ENCODE measurements at places on chromosomes 1 and 21. TPM values are rescaled to one million over a fixed set of nuclear protein-coding genes. Genes with fewer than 3 reads are reported as not detected.

DNA sequence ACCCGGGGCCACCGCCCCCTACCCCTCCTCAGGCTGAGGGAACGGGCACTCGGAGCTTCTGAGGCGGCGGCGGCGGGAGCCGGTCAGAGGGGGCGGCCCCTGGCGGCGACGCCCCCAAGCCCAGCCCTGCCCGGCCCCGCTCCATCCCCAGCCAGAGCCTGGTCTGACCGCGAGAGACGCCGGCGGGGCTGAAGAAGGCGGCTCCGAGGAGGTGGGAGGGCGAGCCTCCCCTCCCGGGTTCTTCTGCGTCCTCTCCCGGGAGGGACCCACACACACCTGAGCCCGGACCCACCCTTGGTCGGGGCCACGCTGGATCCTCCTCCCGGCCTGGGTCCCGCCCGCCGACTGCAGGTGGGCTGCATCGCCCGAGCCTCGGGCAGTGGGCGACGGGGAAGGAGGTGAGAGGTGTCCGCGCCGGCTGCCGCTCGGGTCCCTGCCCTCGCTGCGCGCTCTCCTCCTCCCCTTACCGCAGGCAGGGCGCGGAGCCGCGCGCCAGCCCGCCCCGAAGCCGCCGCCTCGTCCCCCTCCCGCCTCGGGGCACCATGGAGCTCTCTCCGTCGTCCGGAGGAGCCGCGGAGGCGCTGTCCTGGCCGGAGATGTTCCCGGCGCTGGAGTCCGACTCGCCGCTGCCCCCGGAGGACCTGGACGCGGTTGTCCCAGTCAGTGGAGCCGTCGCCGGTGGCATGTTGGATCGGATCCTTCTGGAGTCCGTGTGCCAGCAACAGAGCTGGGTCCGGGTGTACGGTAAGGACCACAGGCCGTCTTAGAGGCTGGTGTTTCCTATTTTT is at the start of gene RASAL2:
TSS of gene RASAL2 (plus strand) at position 154 of the 788 bp plus-strand sequence. CDS start at position 543, 389 bp downstream.
- no peaks in the 10 kb centered on the region for H3K36me3 ChIP-seq
- H3K4me3 ChIP-seq, result peak within 1 kb of the TSS; percentile 45
- DNase-seq, result peak; percentile 42

DNA sequence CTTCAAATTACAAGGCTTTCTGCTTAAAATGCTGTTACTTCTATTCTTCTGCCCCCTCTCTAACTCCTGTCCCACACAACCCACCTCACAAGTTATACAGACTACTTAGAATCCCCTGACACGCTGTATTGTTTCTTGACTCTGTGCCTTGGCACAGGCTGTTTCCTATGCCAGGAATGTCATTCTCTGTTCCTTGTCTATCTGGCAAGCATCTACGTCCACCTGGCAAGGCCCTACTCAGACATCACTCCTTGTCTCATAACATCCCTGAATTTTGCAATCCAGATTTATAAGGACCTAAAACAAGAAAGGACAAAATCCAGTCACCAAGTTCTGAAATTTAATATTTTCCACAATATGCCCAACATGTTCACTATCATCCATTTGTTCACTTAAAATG is 182.0 kb upstream of the CHRM3 start:
- H3K4me3 ChIP-seq, result no peak overlapping the region
- no peaks in the 10 kb centered on the region for H3K36me3 ChIP-seq
- H3K4me1 ChIP-seq, result no peaks in the 10 kb centered on the region

GRCh38 chr1:175164751-175165150 is 27.8 kb downstream of the KIAA0040 start:
- no peaks in the 10 kb centered on the region for H3K27me3 ChIP-seq
- peaks cover 50% of the 10 kb centered on the region for H3K36me3 ChIP-seq
- no peak overlapping the region for H3K4me3 ChIP-seq
- no peaks in the 10 kb centered on the region for H3K4me1 ChIP-seq
- DNase-seq, result no peak

DNA sequence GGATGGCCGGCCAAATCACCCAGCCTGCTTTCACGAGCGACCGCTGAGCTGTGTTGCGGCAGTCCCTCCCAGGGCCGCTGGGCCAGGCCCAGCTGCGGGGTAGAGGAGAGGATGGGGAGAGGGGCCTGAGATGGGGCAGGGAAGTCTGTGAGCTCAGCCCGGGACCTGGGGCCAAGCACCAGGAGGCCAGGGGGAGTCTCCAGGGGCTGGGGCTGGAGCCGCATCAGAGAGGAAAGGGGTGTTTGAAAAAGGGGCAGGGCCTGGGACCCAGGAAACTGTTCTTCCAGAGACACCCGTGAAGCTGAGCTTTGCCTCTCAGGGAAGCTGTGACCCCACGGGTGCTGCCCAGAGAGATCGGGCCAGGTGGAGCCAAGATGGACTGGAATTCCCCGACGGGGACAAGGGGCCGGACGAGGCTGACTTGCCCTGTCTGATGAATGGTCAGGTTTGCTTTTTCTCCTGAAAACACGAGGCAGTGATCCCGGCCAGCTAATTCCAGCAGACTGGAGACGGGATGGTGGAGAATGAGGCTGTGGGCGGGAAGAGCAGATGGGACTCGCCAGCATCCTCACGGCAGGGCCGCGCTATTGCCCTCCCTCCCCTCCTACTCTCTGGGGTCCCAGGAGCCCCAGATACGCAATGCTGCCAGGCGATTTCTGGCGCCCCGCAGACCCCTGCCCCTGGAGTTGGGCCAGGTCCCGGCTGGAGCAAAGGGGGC is 40.3 kb upstream of the COL18A1 start:
- no peak overlapping the region for H3K4me3 ChIP-seq
- no peaks in the 10 kb centered on the region for H3K4me1 ChIP-seq
- no peaks in the 10 kb centered on the region for H3K36me3 ChIP-seq
- H3K27me3 ChIP-seq, result peaks cover 16% of the 10 kb centered on the region
- no peak for DNase-seq
- peak overlapping the region; percentile 58 for H3K27ac ChIP-seq

DNA sequence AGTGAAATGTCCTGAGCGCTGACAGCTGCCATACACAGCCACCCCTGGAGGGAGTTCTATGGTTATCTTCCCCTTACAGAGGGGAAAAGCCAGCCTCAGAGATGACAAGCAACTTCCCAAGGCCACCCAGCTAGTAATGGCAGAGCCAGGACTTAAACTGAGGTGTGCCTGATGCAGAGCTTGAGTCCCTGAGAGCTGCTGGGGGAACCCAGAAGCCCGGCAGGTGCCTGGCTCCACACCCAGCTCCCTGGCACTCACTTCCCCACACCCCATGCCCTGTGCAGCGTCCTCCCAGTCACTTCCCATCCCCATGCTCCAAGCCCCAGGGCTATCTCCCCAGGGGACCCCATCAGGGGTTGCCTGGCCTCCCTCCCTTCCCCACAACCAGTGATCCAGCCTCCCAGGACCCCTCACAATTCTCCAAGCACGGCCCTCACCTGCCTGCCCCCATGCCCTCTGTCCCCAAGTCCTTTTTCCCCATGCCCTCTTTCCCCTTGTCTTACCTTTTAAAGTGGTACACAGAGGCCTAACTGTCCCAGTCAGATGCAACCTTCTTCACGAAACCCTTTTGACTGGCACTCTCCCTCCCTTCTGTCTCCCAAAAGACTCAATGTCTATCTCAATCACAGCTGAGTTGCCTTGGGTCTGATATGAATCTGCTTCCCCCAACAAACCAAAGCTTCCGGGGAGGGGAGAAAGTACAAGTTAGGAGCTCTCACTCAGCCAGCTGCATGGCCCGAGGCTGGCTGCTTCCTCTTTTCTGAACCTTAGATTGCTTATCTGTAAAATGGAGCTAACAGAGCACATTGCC is 39.8 kb upstream of the LRP8 start:
- DNase-seq, result peak; percentile 64
- H3K4me1 ChIP-seq, result peaks cover 10% of the 10 kb centered on the region
- H3K4me3 ChIP-seq, result peak overlapping the region; percentile 4
- H3K27ac ChIP-seq, result peak overlapping the region; percentile 61
- H3K36me3 ChIP-seq, result no peaks in the 10 kb centered on the region

DNA sequence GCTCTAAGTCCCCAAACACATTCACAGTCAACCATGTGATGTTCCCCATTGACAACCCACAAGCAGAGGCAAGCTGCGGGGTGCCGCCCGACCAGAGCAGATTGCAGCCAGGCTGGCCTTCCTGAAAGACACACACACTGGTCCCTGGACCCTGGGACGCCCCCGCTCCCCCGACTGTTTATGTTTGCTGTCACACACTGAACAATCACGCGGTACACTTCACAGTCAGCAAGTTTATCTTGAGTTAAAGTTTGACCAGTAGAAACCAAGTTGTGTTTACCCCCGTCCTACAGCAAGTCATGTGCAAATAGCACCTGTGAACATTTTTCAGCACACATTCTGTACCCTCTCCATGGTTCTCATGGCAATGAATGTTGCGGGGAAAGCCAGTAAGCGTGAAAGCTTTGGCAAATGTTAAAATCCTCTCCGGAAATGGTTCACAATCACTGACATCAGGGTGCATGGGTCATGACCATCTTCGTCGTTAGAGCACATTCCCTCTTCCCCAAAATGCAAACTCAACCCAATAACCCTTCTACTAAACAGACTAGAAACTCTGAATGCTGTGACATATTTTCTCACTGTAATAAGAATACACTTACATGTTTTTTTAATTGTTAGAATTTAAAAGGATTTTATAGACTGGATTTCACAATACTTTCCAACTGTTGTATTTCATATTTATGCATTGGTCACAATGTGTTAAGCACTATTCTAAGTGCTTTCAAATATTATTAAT is 33.3 kb upstream of the IRF2BP2 start:
- no peak for DNase-seq
- H3K4me1 ChIP-seq, result no peaks in the 10 kb centered on the region
- H3K4me3 ChIP-seq, result no peak overlapping the region
- H3K27me3 ChIP-seq, result no peaks in the 10 kb centered on the region
- H3K36me3 ChIP-seq, result no peaks in the 10 kb centered on the region

GRCh38 chr1:248696261-248696660 is 6.3 kb downstream of the OR14I1 start:
- H3K4me1 ChIP-seq, result no peaks in the 10 kb centered on the region
- DNase-seq, result no peak
- no peak overlapping the region for H3K27ac ChIP-seq
- H3K27me3 ChIP-seq, result no peaks in the 10 kb centered on the region
- H3K4me3 ChIP-seq, result no peak overlapping the region

DNA sequence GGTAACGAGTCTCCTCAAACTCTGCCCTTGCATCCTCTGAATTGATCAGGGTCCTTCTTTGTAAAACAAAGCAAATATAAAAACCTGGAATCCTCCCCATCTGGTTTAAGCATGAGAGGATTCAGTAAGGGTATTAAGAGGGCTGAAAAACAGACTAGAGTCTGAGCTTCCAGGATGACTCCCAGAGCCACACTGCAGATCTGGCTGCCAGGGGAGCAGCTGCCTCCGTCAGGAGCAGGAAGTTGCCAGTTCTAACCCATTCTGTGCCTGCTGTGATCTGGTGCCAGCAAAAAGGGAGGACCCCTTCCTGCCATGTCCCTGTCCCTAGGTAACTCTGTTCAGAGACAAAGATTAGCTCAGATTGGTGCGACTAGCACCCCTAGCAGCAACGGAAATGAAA is 27.5 kb downstream of the SERTAD4 start:
- DNase-seq, result no peak
- H3K4me3 ChIP-seq, result no peak overlapping the region
- H3K4me1 ChIP-seq, result peaks cover 7% of the 10 kb centered on the region

DNA sequence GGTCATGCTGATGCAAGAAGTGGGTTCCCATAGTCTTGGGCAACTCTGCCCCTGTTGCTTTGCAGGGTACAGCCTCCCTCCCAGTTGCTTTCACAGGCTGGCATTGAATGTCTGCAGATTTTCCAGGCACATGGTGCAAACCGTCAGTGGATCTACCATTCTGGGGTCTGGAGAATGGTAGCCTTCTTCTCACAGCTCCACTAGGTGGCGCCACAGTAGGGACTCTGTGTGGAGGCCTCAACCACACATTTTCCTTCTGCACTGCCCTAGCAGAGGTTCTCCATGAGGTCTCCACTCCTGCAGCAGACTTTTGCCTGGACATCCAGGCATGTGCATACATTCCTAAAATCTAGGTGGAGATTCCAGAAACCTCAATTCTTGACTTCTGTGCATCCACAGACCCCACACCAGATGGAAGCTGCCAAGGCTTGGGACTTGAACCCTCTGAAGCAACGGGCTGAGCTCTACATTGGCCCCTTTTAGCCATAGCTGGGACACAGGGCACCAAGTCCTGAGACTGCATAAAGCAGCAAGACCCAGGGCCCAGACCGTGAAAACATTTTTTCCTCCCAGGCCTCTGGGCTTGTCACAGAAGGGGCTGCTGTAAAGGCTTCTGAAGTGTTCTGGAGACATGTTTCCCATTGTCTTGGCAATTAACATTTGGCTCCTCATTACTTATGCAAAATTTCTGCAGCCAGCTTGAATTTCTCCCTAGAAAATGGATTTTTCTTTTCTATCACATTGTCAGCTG is 466.2 kb upstream of the PBX1 start:
- H3K36me3 ChIP-seq, result no peaks in the 10 kb centered on the region
- no peaks in the 10 kb centered on the region for H3K4me1 ChIP-seq
- H3K27ac ChIP-seq, result no peak overlapping the region
- H3K4me3 ChIP-seq, result no peak overlapping the region

GRCh38 chr1:181107711-181108110 is 19.2 kb downstream of the IER5 start:
- DNase-seq, result no peak
- no peaks in the 10 kb centered on the region for H3K36me3 ChIP-seq
- no peak overlapping the region for H3K4me3 ChIP-seq
- H3K4me1 ChIP-seq, result peaks cover 46% of the 10 kb centered on the region
- no peak overlapping the region for H3K27ac ChIP-seq

- DNase-seq, result no peak
- no peaks in the 10 kb centered on the region for H3K4me1 ChIP-seq
- no peaks in the 10 kb centered on the region for H3K36me3 ChIP-seq
- H3K4me3 ChIP-seq, result no peak overlapping the region
Measured at GRCh38 chr1:197439708-197440280, 171.7 kb downstream of the CRB1 start.

- H3K4me3 ChIP-seq, result no peak overlapping the region
- no peaks in the 10 kb centered on the region for H3K27me3 ChIP-seq
- DNase-seq, result no peak
- no peak overlapping the region for H3K27ac ChIP-seq
- peaks cover 59% of the 10 kb centered on the region for H3K4me1 ChIP-seq
Measured at GRCh38 chr21:42041711-42042110, 29.4 kb upstream of the UMODL1 start.

DNA sequence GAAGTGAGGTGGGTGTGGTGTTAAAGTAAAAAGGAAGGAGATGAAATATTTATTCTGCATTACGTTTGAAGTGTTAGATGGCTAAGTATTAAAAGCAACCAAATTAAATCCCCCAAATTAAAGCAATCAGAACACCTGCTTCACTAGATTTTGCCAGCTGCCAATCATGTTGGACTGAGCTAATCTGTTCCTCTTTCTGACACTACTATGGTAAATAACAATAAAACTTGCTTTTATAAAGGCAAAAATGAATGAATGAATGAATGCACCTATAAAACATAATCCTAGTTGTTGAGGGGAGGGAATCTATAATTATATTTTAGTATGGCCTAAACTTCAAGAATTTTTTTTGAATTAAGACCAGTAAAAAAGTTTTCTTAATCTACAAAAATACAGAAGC is 51.0 kb downstream of the RAB3GAP2 start:
- peaks cover 7% of the 10 kb centered on the region for H3K36me3 ChIP-seq
- no peak for DNase-seq
- H3K27ac ChIP-seq, result no peak overlapping the region
- H3K4me3 ChIP-seq, result no peak overlapping the region
- no peaks in the 10 kb centered on the region for H3K4me1 ChIP-seq

CD2 gene
- 244 TPM for polyA plus RNA-seq
